Stimulated activated CD4-positive, alpha-beta T cell treated with anti-CD3 and anti-CD28 coated beads, TNF-alpha, amount 100 ng/mL, for 4 hours (primary cell): ENCODE measurements at places on chromosomes 2 and 18.

DNA sequence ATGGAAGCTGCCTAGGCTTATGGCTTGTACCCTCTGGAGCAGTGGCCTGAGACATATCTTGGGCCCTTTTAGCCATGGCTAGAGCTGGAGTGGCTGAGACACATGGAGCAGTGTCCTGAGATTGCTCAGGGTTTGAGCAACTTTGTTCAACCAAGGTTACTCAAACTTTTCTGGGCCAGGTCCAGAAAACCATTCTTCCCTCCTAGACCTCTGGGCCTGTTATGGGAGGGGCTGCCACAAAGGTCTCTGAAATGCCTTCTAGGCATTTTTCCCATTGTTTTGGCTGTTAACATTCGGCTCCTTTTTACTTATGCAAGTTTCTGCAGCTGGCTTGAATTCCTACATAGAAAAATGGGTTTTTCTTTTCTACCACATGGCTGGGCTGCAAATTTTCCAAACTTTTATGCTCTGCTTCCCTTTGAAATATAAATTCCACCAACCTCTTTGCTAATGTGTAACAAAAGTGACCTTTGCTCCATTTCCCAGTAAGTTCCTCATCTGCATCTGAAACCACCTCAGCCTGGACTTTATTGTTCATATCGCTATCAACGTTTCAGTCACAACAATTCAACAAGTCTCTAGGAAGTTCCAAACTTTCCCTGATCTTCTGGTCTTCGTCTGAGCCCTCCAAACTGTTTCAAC, 84.9 kb upstream of the MAP4K3 start:
- DNase-seq, result no peak

DNA sequence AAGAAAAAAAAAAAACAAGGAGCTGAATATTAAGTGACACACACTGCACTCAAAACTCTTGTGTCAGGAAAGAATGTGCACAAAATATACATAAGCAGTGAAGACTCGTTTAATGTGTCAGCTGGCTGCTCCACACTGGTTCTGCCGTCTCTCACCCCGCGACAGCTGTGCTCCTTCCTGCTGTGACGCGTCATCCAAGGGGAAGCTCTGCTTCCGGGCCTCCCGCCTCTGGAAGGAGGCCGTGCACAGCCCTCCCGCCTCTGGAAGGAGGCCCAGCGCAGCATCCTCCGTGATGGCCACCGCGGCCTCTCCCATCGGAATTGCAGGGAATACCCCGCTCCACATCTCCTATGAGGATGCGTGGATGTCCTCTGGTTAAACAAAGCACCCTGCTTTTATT, 151.0 kb downstream of the HDAC4 start:
- DNase-seq, result no peak

GRCh38 chr2:128409326-128410034, 90.8 kb upstream of the HS6ST1 start:
- DNase-seq, result no peak

GRCh38 chr2:1656961-1657841, 87.1 kb downstream of the PXDN start:
- no peak for DNase-seq

- DNase-seq, result no peak
These were observed 41.5 kb downstream of the CWC22 start for GRCh38 chr2:179965291-179966258.

- DNase-seq, result no peak
These were observed 152.2 kb upstream of the NCKAP5 start for GRCh38 chr2:133720429-133720828.

DNA sequence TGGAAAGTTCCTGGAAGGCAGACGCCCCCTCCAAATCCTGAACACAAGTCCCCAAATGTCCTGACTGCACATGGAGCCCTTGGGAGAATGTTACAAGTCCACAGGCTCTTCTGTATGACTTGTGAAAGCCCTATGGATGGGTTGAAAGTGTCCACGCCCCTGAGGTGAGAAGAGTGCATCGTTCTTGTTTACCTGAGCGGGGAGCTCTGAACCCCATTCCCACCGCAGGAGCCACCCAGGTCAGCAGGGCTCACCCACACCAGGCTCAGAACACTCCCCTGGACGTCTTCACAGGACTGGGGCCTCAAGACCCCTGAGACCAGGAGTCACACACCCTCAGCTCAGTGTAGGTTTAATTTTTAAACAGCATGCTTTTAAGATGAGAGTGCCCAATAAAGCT, 84.2 kb upstream of the TMEM18 start:
- no peak for DNase-seq

GRCh38 chr2:70403267-70404053, 101.6 kb upstream of the FAM136A start:
- DNase-seq, result no peak

GRCh38 chr2:197191940-197192322, 118.6 kb downstream of the ANKRD44 start:
- DNase-seq, result no peak

GRCh38 chr2:229857634-229858033, 64.2 kb downstream of the TRIP12 start:
- no peak for DNase-seq

DNA sequence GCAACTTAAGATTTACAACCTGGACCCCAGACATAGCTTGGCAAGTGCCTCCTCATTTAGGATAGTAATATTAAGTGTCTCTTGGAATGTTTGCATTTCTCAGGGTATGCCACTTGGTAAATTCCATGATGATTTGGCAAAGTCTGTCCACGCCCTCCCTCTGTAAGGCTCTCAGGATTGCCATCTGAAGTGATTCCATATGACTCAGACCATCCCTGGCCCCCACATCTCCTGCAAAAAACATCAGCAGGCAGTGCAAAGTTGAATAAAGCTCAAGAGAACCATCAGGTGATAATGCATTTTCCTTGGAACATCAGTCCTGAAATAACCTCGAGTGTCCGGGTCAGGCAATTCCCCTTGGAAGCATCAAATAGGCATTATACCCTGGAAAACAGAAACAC, 27.1 kb upstream of the PIEZO2 start:
- no peak for DNase-seq
